ENCODE measurements at places on chromosomes 4 and X.

DNA sequence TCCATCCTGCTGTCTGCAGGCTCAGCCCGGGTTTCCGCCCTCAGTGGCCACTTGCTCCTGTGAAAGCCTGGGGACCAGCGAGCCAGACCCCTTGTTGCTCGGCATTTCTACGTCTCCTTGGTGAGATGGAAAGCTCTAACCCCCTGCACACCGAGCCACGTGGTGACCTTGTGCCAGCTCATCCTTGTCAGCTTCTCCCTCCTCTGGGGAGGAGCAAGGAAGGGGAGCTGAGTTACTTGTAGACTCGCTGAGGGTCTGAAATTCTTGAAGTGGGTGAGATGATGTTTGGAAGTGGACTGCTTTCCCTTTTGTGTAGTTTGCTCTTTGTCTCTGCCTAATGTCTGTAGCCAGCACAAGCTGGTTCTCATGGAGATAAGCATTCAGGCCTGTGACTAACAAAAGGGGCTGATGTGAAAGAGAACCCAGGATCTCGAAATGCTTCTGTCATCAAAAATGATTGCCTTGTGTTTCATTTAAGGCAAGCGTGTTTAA lies 29.3 kb downstream of the RGS12 start:
- DNase-seq: peak; percentile 41

DNA sequence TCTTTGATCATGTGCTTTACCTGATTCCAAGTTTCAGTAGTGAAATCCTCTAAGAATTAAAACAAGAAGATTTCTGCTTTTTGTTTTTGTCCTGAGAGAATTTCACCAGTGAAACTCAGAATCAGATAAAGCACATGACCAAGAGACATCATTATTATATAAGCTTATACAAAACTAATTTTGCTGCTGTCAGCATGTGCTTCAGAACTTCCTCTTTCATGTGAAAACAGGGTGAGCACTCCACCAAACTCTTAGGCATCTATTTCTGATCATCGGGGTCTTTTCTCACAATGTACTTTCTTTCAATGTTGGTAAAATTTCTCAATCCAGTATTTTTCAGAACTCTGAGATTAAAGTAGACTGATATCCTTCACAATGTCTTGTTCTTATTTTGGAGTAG lies 152.1 kb downstream of the SLC39A8 start:
- no peak for DNase-seq

DNA sequence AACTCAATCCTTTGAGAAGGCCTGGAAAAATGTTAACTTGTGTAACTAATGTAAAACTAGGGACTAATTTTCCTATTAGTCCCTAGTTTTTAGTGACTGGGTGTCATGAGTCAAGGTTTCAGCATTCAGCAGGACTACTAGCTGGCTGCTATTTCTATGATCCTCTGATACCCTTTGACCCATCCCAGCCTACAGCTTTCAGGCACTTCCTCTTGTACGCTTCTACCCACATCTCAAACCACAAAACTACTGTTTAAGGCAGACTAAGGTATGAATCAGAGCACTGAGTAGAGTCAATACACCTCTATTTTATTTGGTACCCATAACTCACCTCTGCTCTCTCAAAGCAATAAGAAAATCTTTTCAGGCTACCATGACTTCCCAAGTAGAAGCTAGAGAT lies 809.6 kb downstream of the PDHA2 start:
- peak; percentile 11 for DNase-seq

DNA sequence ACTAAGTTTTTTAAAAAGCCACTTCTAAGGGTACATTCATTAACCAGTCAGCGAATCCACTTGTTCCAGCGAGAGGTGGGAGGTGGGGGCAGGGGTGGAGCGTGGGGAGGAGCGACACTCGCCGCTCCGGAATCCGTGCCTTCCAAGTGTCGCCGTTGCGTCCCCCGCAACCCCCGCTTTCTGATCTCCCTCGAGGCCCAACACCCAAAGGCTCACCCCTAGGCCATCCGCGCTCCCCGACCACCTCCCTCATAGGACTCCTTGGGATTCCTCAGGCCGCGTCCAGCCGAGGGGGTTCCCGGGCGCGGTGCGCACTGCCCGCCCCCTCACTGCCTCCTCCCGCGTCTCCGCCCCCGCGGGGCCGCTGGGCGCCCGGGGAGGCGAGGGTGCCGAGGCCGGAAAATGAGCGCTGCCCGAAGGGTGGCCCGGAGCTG lies 108.1 kb upstream of the STOX2 start:
- no peak for DNase-seq

- DNase-seq: peak; percentile 67
Measured at GRCh38 chr4:121696170-121696580, 605 bp downstream of the ANXA5 start.

DNA sequence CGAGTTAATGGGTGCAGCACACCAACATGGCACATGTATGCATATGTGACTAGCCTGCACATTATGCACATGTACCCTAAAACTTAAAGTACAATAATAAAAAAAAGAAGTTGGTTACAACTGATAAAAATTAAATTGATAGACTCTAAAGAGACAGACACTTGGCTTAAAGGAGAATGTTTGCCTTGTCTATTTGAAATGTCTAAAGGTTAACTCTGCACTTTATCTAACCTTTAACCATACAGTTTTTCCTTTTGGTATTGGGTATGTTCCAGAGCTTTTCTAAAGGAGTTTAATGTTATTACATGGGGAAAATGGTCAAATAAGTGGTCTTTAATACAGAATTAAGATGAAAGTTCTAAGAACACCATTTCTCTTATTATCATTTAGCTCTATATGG lies 145.1 kb upstream of the HCCS start:
- no peak for DNase-seq

- DNase-seq: no peak
Measured at GRCh38 chr4:56683455-56683854, 2.4 kb upstream of the HOPX start.

All from ELF-1 (cell line).